ENCODE measurements at places on chromosomes 7 and 10. TPM values are rescaled to one million over a fixed set of nuclear protein-coding genes. Genes with fewer than 3 reads are reported as not detected.

- DNase-seq: no peak
These were observed 86.0 kb upstream of the STRIP2 start for GRCh38 chr7:129348023-129348740.

DNA sequence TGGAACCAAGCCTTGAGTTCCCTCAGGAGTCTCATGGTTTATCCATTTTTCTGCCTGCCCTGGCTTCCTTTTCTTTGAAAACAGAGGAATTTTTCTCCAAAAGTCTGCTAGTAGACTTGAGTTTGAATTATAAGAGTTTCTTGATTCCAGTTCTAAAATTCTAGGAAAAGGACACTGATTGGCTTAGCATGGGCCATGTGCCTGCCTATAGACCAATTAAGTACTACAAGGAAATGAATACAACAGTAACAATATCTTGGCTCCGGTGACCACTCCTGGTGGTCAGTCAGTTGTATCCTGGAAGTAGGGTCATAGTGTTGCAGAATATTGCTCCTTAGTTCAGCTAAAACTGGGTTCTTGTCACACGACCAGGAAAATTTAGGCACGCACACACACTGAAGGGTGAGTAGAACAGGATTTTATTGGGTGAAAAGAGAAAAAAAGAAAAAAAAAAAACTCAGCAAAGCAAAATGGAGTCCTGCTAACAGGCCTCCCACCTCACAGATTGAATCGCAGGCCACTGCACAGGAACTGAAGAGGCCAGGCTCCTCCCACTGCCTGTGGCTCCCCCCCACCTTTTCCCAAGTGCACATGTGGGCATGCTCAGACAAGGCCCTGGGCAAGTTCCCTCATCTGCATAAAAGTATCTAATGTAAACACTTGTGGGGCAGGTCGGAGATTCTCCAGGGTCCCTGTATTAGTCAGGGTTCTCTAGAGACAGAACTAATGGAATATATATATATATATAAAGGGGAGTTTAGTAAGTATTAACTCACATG is 155.1 kb downstream of the LYZL1 start:
- DNase-seq: peak; percentile 54

DNA sequence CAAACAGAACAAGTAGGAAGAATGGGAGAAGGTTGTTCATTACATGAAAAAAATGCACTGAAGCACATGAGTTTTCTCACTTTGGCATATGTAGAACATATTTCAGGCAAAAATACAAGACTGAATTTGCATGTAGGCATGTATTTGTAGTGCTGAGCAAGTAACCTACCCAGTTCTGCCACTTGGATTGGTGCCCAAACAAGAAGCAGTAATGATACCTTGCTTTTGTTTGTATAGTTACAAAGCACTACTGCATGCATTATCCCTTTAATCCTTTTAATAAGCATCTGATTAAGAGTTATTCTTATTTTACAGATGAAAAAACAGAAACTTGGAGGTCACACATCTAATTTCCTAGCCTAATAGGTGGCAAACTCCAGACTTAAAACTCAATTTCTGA is 23.1 kb upstream of the CTTNBP2 start:
- no peak for DNase-seq

DNA sequence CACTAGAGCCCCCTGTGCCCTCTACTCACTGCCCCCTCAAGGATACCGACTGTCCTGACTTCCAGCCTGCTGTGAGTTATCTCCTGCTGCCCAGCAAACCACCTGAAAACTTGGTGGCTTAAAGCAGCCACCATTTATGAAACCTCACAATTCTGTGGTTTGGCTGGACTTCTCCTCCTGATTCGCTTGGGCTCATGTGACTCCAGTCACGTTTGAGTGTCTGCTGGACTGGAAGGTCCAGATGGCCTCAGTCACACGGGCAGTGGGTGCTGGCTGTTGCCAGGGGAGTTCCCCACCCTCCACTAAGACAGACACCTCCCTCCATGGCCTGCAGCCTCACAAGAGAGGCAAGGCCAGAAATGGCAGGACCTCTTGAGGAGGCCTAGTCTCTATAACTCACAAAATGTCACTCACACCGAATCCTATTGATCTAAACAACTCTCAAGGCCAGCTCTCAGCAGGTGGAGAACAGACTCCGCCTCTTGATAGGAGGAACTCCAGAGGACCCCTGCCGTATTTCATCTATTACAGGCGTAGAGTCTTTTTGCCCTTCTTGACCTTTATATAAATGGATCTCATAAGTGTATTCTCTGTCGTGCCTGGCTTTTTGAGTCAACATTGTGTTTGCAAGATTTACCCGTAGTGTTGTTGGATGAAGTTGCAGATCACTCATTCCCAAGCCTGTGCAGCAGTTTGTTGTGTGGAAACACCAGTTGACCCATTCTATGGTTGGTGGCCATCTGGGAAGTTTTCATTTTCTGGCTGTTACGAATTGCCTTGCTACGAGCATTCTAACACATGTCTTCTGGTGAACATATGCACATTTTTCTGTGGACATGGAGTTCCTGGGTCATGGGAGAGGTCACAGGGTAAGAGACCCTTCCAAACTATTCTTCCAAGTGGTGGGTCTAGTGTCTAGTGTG is 48.3 kb downstream of the ZMIZ1 start:
- DNase-seq: no peak

DNA sequence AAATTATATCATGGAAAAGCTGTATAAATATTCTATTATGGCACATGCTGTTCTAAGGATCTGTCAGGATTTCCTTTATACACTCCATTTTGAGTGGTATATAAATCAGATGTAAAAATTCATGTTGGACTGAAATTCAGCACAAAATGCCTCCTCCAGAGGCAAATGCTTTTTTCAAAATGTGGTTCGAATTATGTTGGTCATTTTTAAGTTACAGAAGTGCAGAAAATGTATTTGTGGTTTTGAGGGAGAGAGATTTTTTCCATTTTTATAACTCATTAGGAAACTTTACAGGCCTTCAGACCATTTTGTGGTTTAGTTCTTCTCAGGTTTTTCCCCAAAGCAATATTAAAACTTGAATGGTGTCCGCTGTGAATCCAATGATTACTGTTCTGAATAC is 2.9 kb downstream of the PPP1R3A start:
- no peak for DNase-seq

GRCh38 chr7:125074141-125074540 is 144.5 kb upstream of the POT1 start:
- no peak for DNase-seq

GRCh38 chr7:32069116-32069650 is 1.0 kb downstream of the PDE1C start:
- DNase-seq: no peak

GRCh38 chr7:2475678-2476015 is 551 bp downstream of the GRIFIN start:
- no peak for DNase-seq

DNA sequence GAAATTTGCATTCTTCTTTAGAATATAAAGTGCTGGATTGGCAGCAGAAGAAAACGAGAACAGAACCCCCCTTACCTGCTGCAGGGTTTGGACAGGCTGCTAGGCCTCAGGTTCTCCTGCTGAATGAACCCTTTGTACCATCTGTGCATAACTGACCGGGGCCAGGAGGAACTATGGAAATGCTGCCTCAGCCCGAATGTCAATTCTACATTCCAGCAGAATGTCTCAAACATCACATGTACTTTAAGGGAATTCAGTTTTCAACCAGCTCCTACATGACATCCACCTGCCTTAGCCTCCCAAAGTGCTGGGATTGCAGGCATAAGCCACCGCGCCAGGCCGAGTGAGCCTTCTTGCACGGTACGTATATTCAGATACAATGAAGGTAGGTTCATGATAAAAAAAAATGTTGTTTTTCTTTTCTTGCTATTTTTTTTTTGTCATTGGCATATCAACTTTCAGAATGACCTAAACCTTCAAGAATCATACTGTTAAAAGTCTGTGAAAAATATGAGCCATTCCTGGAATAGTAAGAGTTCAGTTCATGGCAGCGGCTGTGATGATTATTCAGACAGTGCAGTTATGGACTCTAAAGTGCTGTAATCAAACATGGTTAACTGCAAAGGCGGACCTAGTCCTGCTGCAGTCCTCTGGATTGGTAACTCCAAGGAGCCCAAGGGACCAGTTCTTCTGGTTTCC is 84.4 kb upstream of the TNS3 start:
- DNase-seq: no peak

- DNase-seq: no peak
These were observed 594.8 kb upstream of the FZD8 start for GRCh38 chr10:36236931-36237330.

DNA sequence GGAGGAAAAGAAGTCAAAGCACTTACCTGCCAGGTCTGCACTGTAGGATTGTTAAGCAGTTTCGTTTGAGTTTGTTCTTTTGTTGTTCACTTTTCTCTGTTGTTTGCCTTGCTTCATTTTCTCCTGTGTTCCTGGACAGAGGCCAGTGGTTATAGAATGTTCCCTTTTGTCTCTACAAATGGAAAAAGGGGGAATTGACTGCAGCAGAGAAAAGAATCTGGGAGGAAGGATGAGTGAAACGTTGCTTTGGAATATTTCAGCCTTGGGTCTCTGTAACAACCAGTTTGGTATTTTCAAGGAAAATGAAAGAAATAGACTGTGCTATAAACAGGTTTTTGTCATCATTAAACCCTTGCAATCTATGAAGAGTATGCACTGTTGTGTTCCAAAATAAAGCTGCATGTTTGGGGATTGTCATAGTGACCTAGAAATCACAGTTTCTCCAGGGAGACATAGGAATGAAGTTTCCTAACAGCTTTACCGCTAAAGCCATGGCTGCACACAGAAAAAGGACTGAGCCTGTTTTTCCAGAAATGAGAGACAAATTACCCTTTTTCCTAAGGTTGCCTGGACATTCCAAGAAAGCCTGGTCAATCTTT is 60.8 kb upstream of the HABP2 start:
- DNase-seq: no peak

- DNase-seq: no peak
These were observed 21.8 kb upstream of the AKR1B1 start for GRCh38 chr7:134480730-134481129.

DNA sequence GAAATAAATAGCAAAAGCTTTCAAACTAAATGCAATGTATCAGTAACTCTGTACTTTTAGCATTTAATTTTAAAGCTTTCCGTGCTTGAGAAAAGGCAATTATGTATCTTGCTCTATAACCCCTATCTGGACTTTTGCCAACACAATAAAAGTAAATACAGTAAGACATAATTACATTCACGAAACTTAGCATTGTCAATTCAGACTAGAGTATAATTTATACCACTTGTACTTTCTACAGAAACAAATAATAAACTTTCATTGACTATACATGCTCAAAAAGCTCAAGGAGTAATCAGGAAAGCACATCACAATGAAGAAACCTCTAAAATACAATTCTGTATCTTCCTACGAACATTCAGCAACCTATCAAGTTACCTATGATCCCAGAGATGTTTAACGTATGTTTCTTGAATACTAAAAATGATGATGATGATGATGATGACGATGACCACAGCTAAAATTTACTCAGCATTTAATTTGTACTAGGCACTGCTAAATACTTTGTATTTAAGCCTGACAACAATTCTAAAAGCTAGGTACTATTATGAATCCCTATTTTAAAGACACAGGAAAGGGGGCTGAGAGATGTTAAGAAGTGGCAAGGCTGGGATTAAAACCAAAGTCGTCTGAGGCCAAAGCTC is 44.9 kb downstream of the MINDY3 start:
- DNase-seq: no peak

- peak; percentile 11 for DNase-seq
These were observed at the start of gene VIPR2 for GRCh38 chr7:159144758-159145489. VIPR2 (minus strand) TSS chr7:159144867; CDS start chr7:159144771, 96 bp downstream.

- DNase-seq: no peak
These were observed 56.7 kb downstream of the NHLRC2 start for GRCh38 chr10:113911113-113911512.

GRCh38 chr7:112356596-112356995 is 93.7 kb upstream of the IFRD1 start:
- DNase-seq: no peak

GRCh38 chr10:120891365-120891764 is 40.2 kb downstream of the WDR11 start:
- DNase-seq: no peak

GRCh38 chr7:83469076-83469475 is 179.9 kb downstream of the SEMA3E start:
- DNase-seq: no peak

GRCh38 chr10:123379156-123379555 is 225.0 kb downstream of the BUB3 start:
- DNase-seq: no peak

DNA sequence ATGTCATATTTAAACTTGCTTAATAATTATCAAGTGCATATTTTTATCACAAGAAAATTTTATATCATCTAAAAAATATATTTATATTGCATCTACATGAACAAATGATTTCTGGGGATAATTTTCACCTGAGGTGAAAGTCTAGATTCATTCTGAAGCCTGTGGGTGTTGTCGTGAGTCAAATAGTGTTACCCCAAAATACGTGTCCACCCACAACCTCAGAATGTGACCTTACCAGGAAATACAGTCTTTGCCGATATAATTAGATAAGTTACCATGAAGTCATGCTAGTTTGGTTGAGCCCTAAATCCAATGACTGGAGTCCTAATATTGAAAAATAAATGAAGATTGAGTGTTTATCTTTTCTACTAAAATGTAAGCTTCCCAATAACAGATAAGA is 203.0 kb upstream of the MDFIC start:
- peak; percentile 31 for DNase-seq

- no peak for DNase-seq
These were observed 345.2 kb upstream of the SHH start for GRCh38 chr7:156157409-156158012.

Gene SLC39A12
- total RNA-seq: not detected

Gene ITPRID1
- total RNA-seq: not detected

Gene SORBS1
- 0.70 TPM for total RNA-seq

Gene FAM25C
- total RNA-seq: not detected

Gene DKK1
- total RNA-seq: not detected

Gene MMP21
- total RNA-seq: not detected

Gene PIK3CG
- 26.8 TPM for total RNA-seq

Gene MUC12
- total RNA-seq: not detected

Gene MLXIPL
- not detected for total RNA-seq

Gene MRLN
- total RNA-seq: not detected

Gene ATG9B
- 12.6 TPM for total RNA-seq

Gene AMPH
- total RNA-seq: not detected

Gene SBDS
- total RNA-seq: 63.7 TPM

Gene TTYH3
- total RNA-seq: 30.3 TPM

Gene TBRG4
- total RNA-seq: 197 TPM
